ENCODE measurements at places on chromosomes 13 and 19.

DNA sequence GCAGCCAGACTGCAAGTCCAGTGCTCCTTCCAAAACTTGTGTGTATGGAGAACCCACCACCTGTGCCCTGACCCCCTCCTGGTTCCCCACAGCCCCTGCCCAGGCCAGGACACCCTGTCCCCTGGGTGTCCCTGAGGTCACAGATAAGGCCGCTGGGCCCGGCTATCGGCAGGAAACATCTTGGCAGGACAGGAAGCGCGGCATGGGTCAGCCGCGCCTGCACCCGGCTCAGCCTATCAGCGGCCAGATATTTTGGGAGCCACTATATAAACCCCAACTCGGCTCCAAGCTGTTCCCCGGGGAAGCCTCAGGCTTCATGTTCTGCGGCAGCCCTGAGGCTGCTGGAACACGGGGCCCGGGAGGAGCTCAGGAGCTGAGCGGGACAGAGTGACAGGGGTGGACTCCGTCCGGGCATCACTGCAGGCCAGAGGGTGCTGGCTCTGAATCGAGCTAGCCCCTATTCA is 60.8 kb downstream of the AP1M1 start:
- peak overlapping the region; percentile 62 for H3K27ac ChIP-seq
- H3K27me3 ChIP-seq = no peaks in the 10 kb centered on the region
- H3K4me1 ChIP-seq = no peaks in the 10 kb centered on the region
- H3K36me3 ChIP-seq = no peaks in the 10 kb centered on the region
- H3K4me3 ChIP-seq = peak overlapping the region; percentile 22
- peak; percentile 86 for DNase-seq

GRCh38 chr19:14301150-14301549 is 80.1 kb upstream of the ADGRE5 start:
- H3K4me3 ChIP-seq = no peak overlapping the region
- no peak for DNase-seq

- peak; percentile 5 for DNase-seq
- no peaks in the 10 kb centered on the region for H3K4me1 ChIP-seq
- H3K36me3 ChIP-seq = no peaks in the 10 kb centered on the region
- no peak overlapping the region for H3K27ac ChIP-seq
- H3K4me3 ChIP-seq = no peak overlapping the region
Measured at GRCh38 chr19:29834991-29835846, 23.4 kb downstream of the CCNE1 start.

DNA sequence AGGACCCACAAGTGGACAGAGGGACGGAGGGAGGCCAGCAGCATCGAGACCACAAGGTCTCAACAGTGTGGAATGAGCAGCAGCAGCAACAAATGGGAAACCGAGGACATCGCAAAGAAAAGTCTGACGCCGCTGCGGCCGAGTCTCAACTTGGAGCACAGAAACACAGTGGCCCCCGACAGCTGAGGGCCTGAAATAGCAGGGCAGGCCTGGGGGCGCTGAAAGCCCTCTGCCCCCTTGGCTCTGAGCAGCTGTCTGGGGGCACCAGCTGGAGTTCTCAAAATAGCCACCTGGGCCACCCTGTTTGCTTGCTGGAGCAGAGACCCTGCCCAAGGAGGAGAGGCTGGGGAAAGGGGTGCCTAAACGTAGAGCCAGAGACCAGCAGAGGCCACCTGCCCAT is 5.9 kb upstream of the ISYNA1 start:
- peaks cover 61% of the 10 kb centered on the region for H3K36me3 ChIP-seq
- H3K4me1 ChIP-seq = no peaks in the 10 kb centered on the region
- DNase-seq = no peak
- no peak overlapping the region for H3K4me3 ChIP-seq
- no peak overlapping the region for H3K27ac ChIP-seq

DNA sequence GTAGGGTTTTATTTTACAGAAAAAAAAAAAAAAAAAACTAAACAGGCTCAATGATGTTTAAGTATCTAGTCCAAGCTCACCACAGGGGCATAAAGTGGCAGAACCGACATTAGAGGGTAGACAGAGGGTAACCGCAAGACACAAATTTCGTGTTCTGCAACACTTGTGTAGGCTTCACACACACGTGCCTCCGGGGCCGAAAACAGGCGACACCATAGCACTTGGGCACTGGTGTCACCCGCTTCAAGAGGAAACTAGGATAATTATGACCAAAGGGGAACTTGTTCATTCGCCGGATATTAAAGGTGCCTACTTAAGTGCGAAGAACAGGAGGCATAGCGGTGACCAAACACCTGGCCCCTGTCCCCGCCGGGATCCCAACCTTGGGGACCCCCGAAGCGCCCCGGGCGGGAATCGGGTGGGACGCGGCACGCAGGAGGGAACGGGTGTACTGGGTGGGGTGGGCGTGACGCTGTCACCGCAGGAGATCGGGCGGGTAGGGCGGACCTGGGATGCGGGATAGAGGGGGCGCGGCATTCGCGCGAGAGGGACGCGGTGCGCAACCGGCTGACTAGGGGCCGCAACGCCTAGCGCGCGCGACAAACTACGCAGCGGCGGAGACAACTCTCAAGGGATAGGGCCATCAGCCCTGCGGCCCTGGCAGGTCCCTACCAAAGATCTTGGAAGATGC is 558 bp downstream of the MZT1 start:
- H3K4me3 ChIP-seq = peak overlapping the region; percentile 97
- peaks cover 16% of the 10 kb centered on the region for H3K4me1 ChIP-seq
- no peaks in the 10 kb centered on the region for H3K27me3 ChIP-seq
- DNase-seq = peak; percentile 69
- peak overlapping the region; percentile 75 for H3K27ac ChIP-seq
- peaks cover under 1% of the 10 kb centered on the region for H3K36me3 ChIP-seq

DNA sequence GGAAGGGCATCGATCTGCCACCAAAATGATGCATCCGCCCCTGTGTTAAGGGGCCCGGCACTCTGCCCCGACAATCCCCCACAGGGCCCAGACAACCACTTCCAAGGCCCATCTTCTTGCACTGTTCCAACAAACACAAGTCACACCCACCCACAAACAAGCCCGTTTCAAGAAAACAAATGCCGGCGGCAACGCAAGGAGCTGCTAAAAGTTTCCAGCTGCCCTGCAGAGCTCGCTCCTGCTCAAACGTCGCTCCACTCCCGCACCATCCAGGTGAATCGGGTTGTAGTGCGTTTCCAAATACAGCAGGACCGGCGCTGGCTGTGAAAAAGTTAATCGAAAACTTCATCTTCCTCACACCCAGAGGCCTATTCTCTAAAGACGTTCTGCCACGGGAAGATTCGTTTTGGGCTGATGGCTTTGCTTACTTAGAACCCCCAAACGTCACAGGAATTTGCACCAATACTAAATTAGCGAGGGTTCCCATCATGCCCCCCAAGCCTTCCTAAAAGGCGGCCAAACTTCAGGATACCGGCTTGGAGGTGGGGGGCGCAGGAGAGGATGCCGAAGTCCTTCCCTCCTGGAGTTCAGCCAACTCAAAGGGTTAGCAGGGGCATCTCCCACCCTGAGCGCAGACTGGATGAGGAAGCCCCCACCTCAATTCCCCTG is 107.4 kb upstream of the DOCK9 start:
- DNase-seq = no peak
- H3K4me1 ChIP-seq = no peaks in the 10 kb centered on the region
- H3K27ac ChIP-seq = no peak overlapping the region
- no peaks in the 10 kb centered on the region for H3K27me3 ChIP-seq
- H3K36me3 ChIP-seq = no peaks in the 10 kb centered on the region
- H3K4me3 ChIP-seq = peak overlapping the region; percentile 75

GRCh38 chr13:66216728-66217127 is 1013.4 kb downstream of the PCDH9 start:
- H3K4me3 ChIP-seq = no peak overlapping the region
- no peaks in the 10 kb centered on the region for H3K27me3 ChIP-seq
- no peak for DNase-seq
- no peaks in the 10 kb centered on the region for H3K4me1 ChIP-seq
- H3K36me3 ChIP-seq = no peaks in the 10 kb centered on the region
- no peak overlapping the region for H3K27ac ChIP-seq

- no peaks in the 10 kb centered on the region for H3K36me3 ChIP-seq
- no peaks in the 10 kb centered on the region for H3K4me1 ChIP-seq
- H3K27ac ChIP-seq = no peak overlapping the region
- no peaks in the 10 kb centered on the region for H3K27me3 ChIP-seq
- no peak for DNase-seq
- no peak overlapping the region for H3K4me3 ChIP-seq
Measured at GRCh38 chr13:69556540-69557196, 551.0 kb upstream of the ATXN8OS start.

- no peak overlapping the region for H3K4me3 ChIP-seq
- peak overlapping the region; percentile 47 for H3K27ac ChIP-seq
- DNase-seq = no peak
- no peaks in the 10 kb centered on the region for H3K36me3 ChIP-seq
- peaks cover 100% of the 10 kb centered on the region for H3K4me1 ChIP-seq
Measured at GRCh38 chr19:8458380-8458779, 13.6 kb downstream of the HNRNPM start.

- no peaks in the 10 kb centered on the region for H3K27me3 ChIP-seq
- H3K4me3 ChIP-seq = peak overlapping the region; percentile 97
- peaks cover 64% of the 10 kb centered on the region for H3K4me1 ChIP-seq
- H3K36me3 ChIP-seq = no peaks in the 10 kb centered on the region
Measured at GRCh38 chr19:4061178-4061682, 5.5 kb downstream of the ZBTB7A start.

- no peak overlapping the region for H3K4me3 ChIP-seq
- no peaks in the 10 kb centered on the region for H3K36me3 ChIP-seq
- H3K4me1 ChIP-seq = peaks cover under 1% of the 10 kb centered on the region
- no peaks in the 10 kb centered on the region for H3K27me3 ChIP-seq
- H3K27ac ChIP-seq = no peak overlapping the region
- no peak for DNase-seq
Measured at GRCh38 chr19:2484178-2484937, 8.4 kb downstream of the GADD45B start.

DNA sequence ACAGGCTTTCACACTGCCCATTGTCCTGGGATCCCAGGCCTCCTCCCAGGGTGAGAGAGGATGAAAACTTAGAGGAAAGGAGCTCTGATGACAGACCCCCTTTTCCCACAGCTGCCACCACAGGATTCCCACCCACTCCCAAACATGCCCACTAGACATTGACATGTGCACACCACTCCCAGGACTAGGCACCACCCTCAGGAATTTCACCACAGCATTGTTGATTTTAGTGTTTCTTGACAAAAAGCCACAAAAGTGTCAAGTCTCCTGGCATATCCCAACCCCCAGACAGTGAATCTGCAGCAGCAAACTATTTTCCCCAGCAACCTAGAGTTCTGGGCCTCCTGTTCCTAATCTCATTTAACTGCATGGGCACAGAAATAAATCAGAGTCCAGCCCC is 10.1 kb downstream of the ZNF714 start:
- no peaks in the 10 kb centered on the region for H3K4me1 ChIP-seq
- no peaks in the 10 kb centered on the region for H3K36me3 ChIP-seq

DNA sequence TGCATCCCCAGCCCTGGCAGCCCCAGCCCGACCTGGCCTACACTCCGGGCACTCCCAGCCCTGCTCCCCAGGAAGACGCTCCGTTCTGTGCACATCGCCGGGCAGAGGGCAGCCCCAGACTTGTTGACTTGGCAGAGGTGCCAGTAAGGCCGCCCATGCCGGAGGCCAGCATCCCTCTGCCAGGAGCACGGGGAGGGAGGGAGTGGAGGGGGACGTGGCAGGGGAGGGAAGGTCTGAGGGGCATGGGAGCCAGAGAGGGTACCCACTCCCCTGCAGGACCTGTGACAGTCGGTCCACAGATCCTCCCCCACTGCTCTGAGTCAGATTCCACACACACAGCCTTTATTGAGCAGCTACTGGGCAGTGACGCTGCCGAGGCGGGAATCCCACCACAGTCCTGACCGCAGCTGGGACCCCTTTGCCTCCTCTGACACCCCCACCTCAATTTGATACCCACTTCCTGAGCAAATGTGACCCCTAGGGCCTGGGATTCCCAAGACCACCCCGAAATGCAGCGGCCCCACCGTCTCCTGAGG is 1.9 kb upstream of the NKPD1 start:
- no peak for DNase-seq
- H3K4me1 ChIP-seq = no peaks in the 10 kb centered on the region
- H3K27me3 ChIP-seq = peaks cover 2% of the 10 kb centered on the region
- no peaks in the 10 kb centered on the region for H3K36me3 ChIP-seq
- H3K4me3 ChIP-seq = no peak overlapping the region

DNA sequence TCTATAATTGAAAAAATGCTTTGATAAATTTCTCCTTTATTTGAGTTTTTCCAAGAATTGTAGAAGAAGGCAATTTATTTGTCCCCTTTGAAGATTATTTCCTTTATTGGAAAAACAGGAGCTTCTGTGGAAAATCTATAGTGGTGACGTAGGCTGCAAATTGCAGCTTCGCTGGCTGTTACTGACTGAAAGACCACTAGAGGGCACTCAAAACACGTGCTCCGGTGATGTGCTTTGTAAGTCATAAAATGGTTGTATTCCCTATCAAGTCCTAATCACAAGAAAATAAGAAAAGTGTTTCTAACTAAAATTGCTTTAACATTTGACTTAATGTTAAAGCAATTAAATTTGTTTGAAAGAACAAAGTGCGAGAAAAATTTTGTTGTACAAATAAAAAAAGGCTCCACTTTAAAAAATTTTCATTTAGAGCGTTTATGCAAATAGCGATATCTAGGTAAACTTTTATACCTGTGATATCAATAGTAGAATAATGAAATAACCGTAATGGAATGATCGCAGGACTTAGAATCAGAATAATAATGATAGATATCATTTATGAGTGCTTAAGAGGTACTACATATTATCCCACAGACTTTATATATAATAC is 638.2 kb upstream of the SPRY2 start:
- H3K27ac ChIP-seq = no peak overlapping the region
- no peaks in the 10 kb centered on the region for H3K4me1 ChIP-seq
- H3K4me3 ChIP-seq = no peak overlapping the region
- H3K27me3 ChIP-seq = no peaks in the 10 kb centered on the region

- no peaks in the 10 kb centered on the region for H3K36me3 ChIP-seq
- H3K4me1 ChIP-seq = no peaks in the 10 kb centered on the region
- no peak overlapping the region for H3K27ac ChIP-seq
- no peaks in the 10 kb centered on the region for H3K27me3 ChIP-seq
- H3K4me3 ChIP-seq = no peak overlapping the region
Measured at GRCh38 chr19:13622766-13623715, 116.8 kb upstream of the CACNA1A start.

- H3K4me1 ChIP-seq = no peaks in the 10 kb centered on the region
- no peak overlapping the region for H3K27ac ChIP-seq
- H3K36me3 ChIP-seq = peaks cover 73% of the 10 kb centered on the region
- no peak overlapping the region for H3K4me3 ChIP-seq
- no peaks in the 10 kb centered on the region for H3K27me3 ChIP-seq
Measured at GRCh38 chr13:114275304-114275703, 6.1 kb upstream of the UPF3A start.
